ENCODE measurements at places on chromosomes 4 and X.

DNA sequence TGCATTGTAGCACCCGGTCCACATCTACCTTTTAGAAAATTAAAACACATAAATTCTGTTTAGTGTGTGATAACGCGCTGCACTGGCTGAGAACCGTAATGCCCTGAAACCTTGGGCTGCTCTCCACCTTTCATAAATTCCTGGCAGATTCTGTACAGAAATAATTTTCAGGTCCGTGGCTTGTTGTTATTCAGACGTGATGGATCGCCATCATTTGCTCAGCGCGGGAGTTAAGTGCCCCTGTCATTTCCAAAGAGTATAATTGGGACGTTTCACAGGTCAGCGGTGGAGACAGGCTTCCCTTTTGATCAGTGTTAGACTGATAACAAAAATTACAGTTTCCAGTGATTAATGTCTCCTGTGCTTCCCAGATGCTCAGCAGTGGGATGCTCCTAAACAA, 16.5 kb downstream of the UVSSA start:
- DNase-seq: no peak

GRCh38 chr4:36177946-36178345, 66.4 kb downstream of the ARAP2 start:
- DNase-seq: no peak

DNA sequence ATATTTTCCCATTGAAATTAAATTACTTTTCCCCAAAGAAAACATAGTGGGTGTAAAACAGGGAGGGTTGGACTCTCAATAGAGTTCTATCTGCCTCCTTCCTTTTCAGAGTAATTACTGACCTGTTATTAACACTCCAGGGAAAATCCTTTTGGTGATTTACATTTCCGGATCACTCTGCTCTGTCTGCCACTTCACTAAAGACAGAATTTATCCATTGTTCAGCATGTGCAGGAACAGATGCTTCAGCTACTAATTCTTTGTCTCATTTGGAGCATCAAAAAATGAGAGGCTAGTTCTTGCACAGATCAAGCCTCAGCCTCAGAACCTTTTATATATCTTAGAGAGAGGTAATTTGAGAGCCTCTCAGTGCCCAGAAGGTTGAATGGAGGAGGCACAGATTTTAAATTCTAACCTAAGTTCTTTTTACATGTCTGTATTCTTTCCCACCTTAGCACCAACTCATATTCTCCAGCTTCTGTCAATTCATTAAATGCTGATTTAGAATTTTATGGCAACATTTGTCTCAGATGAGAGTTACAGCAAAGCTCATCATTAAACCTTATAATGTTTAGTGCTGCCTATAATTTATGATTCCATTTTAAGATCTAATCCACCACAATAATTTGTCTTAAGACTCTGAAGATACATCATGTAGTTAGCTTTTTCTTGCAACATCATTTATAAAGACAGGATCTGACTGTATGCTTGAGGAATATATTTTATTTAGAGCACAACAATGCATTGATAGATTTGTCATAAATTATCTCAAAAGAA, 1494.4 kb downstream of the STIM2 start:
- DNase-seq: no peak

GRCh38 chrX:134868771-134869495, 121.9 kb upstream of the SMIM10 start:
- peak; percentile 28 for DNase-seq

DNA sequence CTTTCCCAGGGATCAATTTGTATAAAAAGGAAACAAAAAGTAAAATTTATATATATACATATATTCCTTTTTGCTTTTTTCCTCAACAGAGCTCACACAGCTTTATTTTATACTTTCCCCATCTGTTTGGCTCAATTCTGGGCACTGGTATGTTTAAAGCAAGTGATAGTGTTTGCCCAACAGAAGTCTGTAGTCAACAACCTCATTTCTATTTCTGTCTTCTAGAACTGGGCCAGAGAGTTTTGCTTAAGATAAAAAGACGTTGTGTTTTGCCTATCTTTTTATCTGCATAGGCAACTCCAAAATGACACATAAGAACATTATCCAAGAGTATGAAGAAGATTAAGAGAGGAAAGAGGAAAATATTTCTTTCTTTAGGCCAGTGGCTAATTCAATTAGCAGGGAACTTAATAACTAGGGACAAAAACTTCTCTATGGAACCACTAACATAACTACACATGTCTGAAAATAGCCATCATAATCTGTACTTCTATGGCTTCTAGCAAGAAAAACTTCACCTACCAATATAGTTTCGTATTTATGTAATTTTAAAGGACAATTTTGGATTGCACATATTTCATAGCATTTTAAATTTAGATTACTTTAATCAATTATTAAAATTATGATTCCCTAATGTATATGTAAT, 1300.5 kb downstream of the ARAP2 start:
- no peak for DNase-seq

DNA sequence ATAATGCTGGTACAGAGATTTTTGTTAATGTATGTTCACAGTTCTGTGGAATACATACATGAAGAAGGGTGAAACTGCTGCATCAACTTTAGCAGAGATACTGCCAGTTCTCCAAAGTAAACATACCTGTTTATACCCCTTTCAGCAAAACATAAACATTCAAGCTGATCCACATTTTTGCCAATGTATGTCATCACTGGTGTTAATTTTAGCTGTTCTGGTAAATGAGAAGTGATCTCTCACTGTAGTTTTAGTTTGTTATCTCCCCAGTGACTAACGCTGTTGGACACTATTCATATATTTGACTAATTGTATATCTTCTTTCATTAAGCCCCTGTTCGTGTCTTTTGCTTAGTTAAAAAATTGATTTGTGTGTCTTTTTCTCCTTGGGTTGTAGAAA, 82.0 kb downstream of the HAUS3 start:
- DNase-seq: no peak

- DNase-seq: no peak
These were observed 111.5 kb downstream of the KLF8 start for GRCh38 chrX:56343664-56344063.

Data from fibroblast of gingiva (primary cell).